ENCODE measurements at places on chromosomes 1 and 21. TPM values are rescaled to one million over a fixed set of nuclear protein-coding genes. Genes with fewer than 3 reads are reported as not detected.

DNA sequence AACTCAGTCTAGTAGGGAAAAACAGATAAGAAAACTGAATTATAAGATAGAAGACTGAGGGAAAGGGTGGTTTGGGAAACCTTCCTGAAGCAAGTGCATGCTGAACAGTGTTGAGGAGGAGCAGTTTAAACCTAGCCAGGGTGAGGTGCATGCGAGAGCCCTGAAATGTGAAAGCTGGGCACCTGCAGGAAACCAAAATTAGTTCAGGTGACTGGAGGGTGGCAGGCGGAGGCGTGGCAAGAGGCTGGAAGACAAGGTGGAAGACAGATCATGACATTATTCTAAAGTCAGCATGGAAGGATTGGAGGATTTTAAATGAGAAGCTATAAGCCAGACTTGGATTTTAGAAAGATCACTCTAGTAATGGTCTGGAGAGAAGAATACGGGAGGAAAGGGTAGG, 75.1 kb downstream of the CACNA1E start:
- no peaks in the 10 kb centered on the region for H3K36me3 ChIP-seq
- H3K27me3 ChIP-seq, result peaks cover 2% of the 10 kb centered on the region
- no peak overlapping the region for H3K4me3 ChIP-seq
- no peak for DNase-seq

GRCh38 chr21:17636711-17637110, 24.0 kb upstream of the BTG3 start:
- DNase-seq, result no peak
- H3K27ac ChIP-seq, result no peak overlapping the region
- H3K36me3 ChIP-seq, result peaks cover 1% of the 10 kb centered on the region
- H3K4me3 ChIP-seq, result no peak overlapping the region
- H3K4me1 ChIP-seq, result no peaks in the 10 kb centered on the region
- no peaks in the 10 kb centered on the region for H3K27me3 ChIP-seq

- no peaks in the 10 kb centered on the region for H3K27me3 ChIP-seq
- H3K4me1 ChIP-seq, result no peaks in the 10 kb centered on the region
- DNase-seq, result no peak
These were observed 71.6 kb downstream of the RERE start for GRCh38 chr1:8745749-8746390.

The FMO2 gene
- total RNA-seq, result not detected

The LRRN2 gene
- not detected for total RNA-seq

The FAM151A gene
- total RNA-seq, result not detected

The PLA2G2C gene
- total RNA-seq, result not detected

GRCh38 chr1:201694608-201695335, 134.2 kb upstream of the IPO9 start:
- H3K27me3 ChIP-seq, result peaks cover 4% of the 10 kb centered on the region
- H3K36me3 ChIP-seq, result no peaks in the 10 kb centered on the region
- no peaks in the 10 kb centered on the region for H3K4me1 ChIP-seq
- no peak overlapping the region for H3K4me3 ChIP-seq
